ENCODE measurements at places on chromosomes 7 and 10. TPM values are rescaled to one million over a fixed set of nuclear protein-coding genes. Genes with fewer than 3 reads are reported as not detected.

Gene NPFFR1
- not detected for total RNA-seq

Gene PTN
- total RNA-seq, result 34.1 TPM

Gene EPHB6
- total RNA-seq, result 23.0 TPM

Gene PSD
- 6.8 TPM for total RNA-seq

Gene PHYHIPL
- total RNA-seq, result not detected

Gene TAF6
- 97.1 TPM for total RNA-seq

Gene HHEX
- total RNA-seq, result 11.0 TPM

Gene NRCAM
- 22.7 TPM for total RNA-seq

Gene CUL2
- 25.9 TPM for total RNA-seq

Gene RNF32
- total RNA-seq, result 1.4 TPM

Gene PNLIPRP2
- not detected for total RNA-seq

Gene MYO1G
- total RNA-seq, result 0.13 TPM

Gene GAD2
- total RNA-seq, result not detected

Gene GPAM
- 9.4 TPM for total RNA-seq

Gene STEAP2
- total RNA-seq, result 19.6 TPM

Gene FASTK
- total RNA-seq, result 46.5 TPM

Gene MYL10
- total RNA-seq, result not detected

Gene FAM25C
- not detected for total RNA-seq

Gene H2AZ2
- total RNA-seq, result 203 TPM
